CD8-positive, alpha-beta memory T cell (primary cell): ENCODE measurements at places on chromosomes 7 and 10. TPM values are rescaled to one million over a fixed set of nuclear protein-coding genes. Genes with fewer than 3 reads are reported as not detected.

DNA sequence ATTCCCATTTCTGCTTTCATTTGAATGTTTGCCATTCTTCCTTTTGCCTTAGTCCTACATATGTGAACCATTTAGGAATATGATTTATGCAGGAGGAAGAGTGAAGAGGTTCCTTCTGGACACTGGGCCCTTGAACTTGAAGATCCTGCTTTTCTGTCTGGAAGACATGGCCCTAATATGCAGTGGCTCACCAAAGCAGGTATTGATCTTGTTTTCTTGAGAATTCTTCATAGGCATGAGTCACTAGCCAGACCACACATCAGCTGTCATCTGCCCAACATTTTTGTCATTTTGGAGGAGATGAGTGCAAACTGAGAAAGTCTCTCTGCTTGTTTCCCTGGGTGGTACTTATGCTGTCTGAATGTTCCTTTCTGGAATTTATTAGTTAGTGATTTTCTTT lies 382.6 kb downstream of the LRMDA start:
- no peak overlapping the region for H3K4me3 ChIP-seq
- DNase-seq = no peak
- H3K4me1 ChIP-seq = no peaks in the 10 kb centered on the region
- H3K27me3 ChIP-seq = no peaks in the 10 kb centered on the region
- H3K36me3 ChIP-seq = no peaks in the 10 kb centered on the region

BEND7 gene
- not detected for total RNA-seq

MINDY3 gene
- total RNA-seq = 24.4 TPM

DNA sequence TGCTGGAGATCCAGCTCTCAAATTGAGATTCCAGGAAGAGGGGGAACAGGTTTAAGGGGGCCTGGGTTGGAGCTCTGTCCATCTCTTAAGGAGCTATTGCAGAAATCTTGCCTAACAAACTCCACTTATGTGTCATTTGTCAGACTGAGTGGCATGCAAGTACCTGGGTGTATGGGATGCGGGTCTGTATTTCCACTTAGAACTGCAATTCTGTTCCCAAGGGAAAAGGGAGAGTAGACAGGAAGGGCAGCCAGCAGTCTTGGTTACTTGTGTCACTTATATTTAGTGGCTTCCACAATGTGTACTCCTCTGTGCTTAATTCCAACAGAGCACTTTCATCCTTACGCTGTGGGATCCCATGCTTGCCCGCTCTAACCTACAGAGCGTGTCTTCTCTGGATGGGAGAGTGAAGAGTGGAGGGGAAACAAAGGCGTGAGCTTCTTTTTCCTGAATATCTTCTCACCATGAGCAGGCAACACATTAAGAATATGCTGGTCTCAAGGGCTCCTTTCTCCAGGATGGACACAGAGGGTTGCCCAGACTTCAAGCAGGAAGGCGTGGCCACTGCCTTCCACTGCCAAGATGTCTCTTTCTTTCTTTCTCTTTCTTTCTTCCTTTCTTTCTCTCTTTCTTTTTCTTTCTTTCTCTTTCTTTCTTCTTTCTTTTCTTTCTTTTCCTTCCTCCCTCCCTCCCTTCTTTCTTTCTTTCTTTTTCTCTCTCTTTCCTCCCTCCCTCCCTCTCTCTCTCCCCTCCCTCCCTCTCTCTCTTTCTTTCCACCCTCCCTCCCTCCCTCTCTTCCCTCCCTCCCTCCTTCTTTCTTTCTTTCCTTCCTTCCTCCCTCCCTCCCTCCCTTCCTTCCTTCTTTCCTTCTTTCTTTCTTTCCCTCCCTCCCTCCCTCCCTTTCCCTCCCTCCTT lies 153.8 kb upstream of the TNS3 start:
- no peaks in the 10 kb centered on the region for H3K36me3 ChIP-seq
- no peaks in the 10 kb centered on the region for H3K4me1 ChIP-seq
- no peak overlapping the region for H3K27ac ChIP-seq
- no peak for DNase-seq

TCTN3 gene
- total RNA-seq = 32.7 TPM

- peak overlapping the region; percentile 57 for H3K4me3 ChIP-seq
- peaks cover 25% of the 10 kb centered on the region for H3K36me3 ChIP-seq
- peak overlapping the region; percentile 58 for H3K27ac ChIP-seq
- DNase-seq = no peak
- no peaks in the 10 kb centered on the region for H3K27me3 ChIP-seq
Observed at GRCh38 chr10:8060704-8061121, 6.2 kb downstream of the GATA3 start.

DNA sequence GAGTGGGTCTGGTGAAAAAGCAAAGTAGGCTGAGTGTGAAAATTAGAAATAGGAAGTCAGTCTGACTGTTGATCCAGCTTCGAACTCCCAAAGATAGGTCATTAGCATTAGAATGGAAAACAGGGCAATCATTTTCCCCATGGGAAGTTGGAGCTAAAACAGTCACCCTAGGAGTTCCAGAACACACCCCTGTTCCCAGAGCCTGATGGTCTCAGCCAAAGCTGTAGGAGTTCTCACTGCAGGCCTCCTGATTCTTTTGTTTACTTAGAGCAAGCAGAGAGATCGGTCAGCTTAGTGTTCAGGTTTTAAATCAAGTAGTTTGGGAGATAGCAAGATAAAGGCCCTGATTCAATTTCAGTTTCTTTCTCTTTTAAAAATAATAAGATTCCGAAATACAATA lies 28.8 kb upstream of the JCAD start:
- no peak overlapping the region for H3K4me3 ChIP-seq
- H3K4me1 ChIP-seq = no peaks in the 10 kb centered on the region
- no peak overlapping the region for H3K27ac ChIP-seq
- H3K36me3 ChIP-seq = no peaks in the 10 kb centered on the region
- no peak for DNase-seq

GRCh38 chr7:130400120-130400572 lies 19.9 kb downstream of the CPA1 start:
- H3K36me3 ChIP-seq = no peaks in the 10 kb centered on the region
- DNase-seq = no peak
- H3K4me3 ChIP-seq = no peak overlapping the region
- no peaks in the 10 kb centered on the region for H3K27me3 ChIP-seq
- no peak overlapping the region for H3K27ac ChIP-seq

GRCh38 chr10:62037166-62037831 lies 135.8 kb downstream of the ARID5B start:
- H3K4me3 ChIP-seq = no peak overlapping the region
- peaks cover 51% of the 10 kb centered on the region for H3K4me1 ChIP-seq
- DNase-seq = no peak

POLL gene
- 32.6 TPM for total RNA-seq

GRCh38 chr7:45647967-45648670 lies 74.0 kb downstream of the ADCY1 start:
- no peak overlapping the region for H3K27ac ChIP-seq
- no peaks in the 10 kb centered on the region for H3K36me3 ChIP-seq
- H3K4me1 ChIP-seq = no peaks in the 10 kb centered on the region
- H3K27me3 ChIP-seq = no peaks in the 10 kb centered on the region
- H3K4me3 ChIP-seq = no peak overlapping the region
- DNase-seq = no peak

GRCh38 chr7:41107938-41108448 lies 594.9 kb downstream of the INHBA start:
- no peaks in the 10 kb centered on the region for H3K27me3 ChIP-seq
- H3K36me3 ChIP-seq = no peaks in the 10 kb centered on the region
- H3K27ac ChIP-seq = no peak overlapping the region
- no peaks in the 10 kb centered on the region for H3K4me1 ChIP-seq
- DNase-seq = no peak

TAS2R3 gene
- total RNA-seq = 1.0 TPM

DNA sequence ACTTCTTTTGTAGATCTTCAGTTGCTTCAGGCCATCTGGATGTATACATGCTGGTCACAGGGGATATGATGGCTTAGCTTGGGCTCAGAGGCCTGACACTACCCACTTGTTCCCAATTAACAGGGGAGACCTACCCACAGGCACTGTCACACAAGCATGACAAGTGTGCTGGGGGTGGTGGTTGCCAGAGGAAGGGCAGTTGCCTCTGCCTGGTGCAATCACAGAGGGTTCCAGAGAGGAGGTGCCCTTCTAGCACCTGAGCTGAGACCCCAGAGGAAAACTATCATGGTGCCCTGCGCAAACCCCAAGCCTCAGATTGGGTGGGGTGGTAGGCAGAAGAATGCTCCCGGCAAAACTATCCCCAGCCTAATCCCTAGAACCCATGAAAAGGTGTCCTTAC lies 65.6 kb upstream of the NANOS1 start:
- no peaks in the 10 kb centered on the region for H3K4me1 ChIP-seq
- DNase-seq = no peak
- no peak overlapping the region for H3K4me3 ChIP-seq
- H3K27ac ChIP-seq = no peak overlapping the region

IGFBP3 gene
- total RNA-seq = 3.5 TPM

- no peak overlapping the region for H3K27ac ChIP-seq
- no peaks in the 10 kb centered on the region for H3K27me3 ChIP-seq
- no peaks in the 10 kb centered on the region for H3K4me1 ChIP-seq
- H3K36me3 ChIP-seq = no peaks in the 10 kb centered on the region
Observed at GRCh38 chr7:68394131-68394530, 1204.1 kb upstream of the AUTS2 start.

DNA sequence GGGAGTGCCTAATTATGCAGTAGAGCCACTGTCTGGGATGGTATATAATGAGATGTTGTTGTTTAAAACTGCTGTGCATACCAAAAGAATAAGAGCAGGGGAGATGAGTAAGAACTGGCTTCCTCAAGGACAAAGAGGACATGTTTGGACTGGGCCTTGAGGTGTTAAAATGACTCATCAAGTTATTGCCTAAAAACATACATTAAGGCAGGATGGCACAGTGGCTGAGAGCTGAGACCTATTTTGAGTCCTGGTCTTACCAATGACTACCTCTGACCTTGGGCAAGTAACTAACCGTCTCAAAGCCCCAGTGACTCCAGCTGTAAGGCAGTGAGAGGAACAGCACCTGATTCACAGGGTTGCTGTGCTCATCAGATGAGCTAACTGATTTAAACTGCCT lies 71.1 kb downstream of the CFAP58 start:
- no peak overlapping the region for H3K4me3 ChIP-seq
- no peak overlapping the region for H3K27ac ChIP-seq
- no peaks in the 10 kb centered on the region for H3K4me1 ChIP-seq
- no peaks in the 10 kb centered on the region for H3K27me3 ChIP-seq

AOAH gene
- total RNA-seq = 25.0 TPM

GRCh38 chr10:123678376-123678775 lies 12.2 kb downstream of the GPR26 start:
- no peaks in the 10 kb centered on the region for H3K27me3 ChIP-seq
- DNase-seq = no peak
- no peaks in the 10 kb centered on the region for H3K4me1 ChIP-seq
- no peak overlapping the region for H3K4me3 ChIP-seq
- no peak overlapping the region for H3K27ac ChIP-seq

MMD2 gene
- total RNA-seq = not detected

CDNF gene
- 0.96 TPM for total RNA-seq

DNA sequence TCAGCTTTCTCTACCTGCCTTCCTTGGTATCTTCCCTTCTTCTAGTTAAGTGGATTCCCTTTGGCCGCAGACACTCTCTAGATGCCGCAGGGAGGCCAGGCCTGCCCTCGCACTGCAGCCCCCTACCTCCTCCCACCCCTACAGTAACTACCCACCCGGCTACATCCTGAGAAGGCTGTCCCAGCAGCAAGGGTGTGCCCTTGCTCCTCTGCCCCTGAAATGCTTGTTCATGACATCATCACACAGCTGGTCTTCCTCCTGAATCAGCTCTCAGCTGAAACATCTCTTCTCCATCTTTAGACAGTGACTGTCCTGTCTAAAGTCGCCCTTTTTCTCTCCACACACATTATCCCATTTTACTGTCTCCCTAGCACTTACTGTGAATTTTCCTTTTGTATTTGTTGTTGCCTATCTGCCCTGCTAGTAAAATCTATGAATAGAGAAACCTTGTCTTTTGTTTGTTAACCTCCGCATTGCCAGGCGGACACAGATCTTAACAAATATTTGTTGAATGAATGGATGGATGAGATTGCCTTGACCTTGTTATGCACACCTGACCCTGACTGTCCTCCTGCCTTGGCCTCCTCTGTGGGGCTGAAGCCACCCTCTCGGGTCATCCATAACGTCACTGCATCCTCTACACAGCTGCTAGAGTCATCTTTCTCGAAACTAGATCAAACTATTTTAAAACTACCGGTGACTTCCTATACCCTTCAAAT lies 108.9 kb upstream of the GATA3 start:
- no peaks in the 10 kb centered on the region for H3K27me3 ChIP-seq
- H3K27ac ChIP-seq = no peak overlapping the region
- no peak overlapping the region for H3K4me3 ChIP-seq
- DNase-seq = no peak

GRCh38 chr7:149060156-149060555 lies 30.4 kb downstream of the ZNF786 start:
- H3K4me3 ChIP-seq = no peak overlapping the region
- H3K27me3 ChIP-seq = no peaks in the 10 kb centered on the region
- H3K27ac ChIP-seq = no peak overlapping the region
- no peaks in the 10 kb centered on the region for H3K36me3 ChIP-seq
- no peaks in the 10 kb centered on the region for H3K4me1 ChIP-seq

ARMC3 gene
- not detected for total RNA-seq

DNA sequence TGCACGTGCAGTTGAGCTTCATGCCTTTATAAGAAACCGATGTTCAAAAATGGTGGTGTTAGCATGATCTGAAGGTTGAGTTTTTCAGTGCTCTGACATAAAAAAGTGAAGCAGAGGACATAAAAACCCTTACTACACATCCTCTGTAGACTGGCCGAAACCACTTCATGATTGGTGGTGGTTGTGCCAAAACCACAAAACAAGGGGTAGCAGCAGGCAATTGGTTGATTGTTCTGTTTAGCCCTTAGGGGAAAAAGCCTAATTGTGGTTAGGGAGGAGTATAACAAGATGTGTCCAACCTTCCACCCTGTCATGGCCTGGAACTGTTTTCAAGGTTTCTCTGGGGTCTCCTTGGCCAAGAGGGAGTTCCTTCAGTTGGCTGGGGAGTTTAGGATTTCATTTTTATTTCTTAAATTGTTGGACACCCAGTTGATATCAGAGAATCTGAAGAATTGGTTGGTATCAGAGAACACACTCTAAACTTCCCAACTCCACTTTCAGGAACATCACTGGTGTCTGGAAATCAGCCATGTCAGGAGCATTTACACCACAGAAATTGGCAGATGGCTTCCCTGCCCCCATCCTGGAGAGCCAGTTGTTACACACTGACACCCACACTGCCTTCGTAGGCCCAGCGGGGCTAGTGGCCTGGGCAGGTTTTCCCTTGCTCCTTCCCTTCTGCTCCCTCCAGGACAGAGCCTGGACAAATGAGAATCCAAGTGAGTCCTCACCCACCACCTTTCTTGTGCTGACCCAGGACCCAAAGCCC lies 18.8 kb downstream of the MRPS24 start:
- H3K4me1 ChIP-seq = no peaks in the 10 kb centered on the region
- no peak overlapping the region for H3K27ac ChIP-seq
- H3K36me3 ChIP-seq = no peaks in the 10 kb centered on the region
- no peak for DNase-seq

PAPOLB gene
- not detected for total RNA-seq
